ENCODE measurements at places on chromosomes 16 and 17. TPM values are rescaled to one million over a fixed set of nuclear protein-coding genes. Genes with fewer than 3 reads are reported as not detected.

ARL2BP gene
- total RNA-seq: 79.2 TPM

ZG16 gene
- not detected for total RNA-seq

METTL9 gene
- 102 TPM for total RNA-seq

ALOX15B gene
- not detected for total RNA-seq

COTL1 gene
- 490 TPM for total RNA-seq

PABPN1L gene
- not detected for total RNA-seq

TM4SF5 gene
- 0.54 TPM for total RNA-seq

TBC1D3C gene
- 0.07 TPM for total RNA-seq

PER1 gene
- 22.7 TPM for total RNA-seq

EXOC3L1 gene
- 0.23 TPM for total RNA-seq

APRT gene
- total RNA-seq: 310 TPM

TMEM238L gene
- total RNA-seq: not detected

WDR81 gene
- total RNA-seq: 28.0 TPM

TMIGD1 gene
- total RNA-seq: not detected

SULT1A4 gene
- 33.0 TPM for total RNA-seq

Data from A549 treated with GW870086 at 1 μM for 4 hours (cell line).